ENCODE measurements at places on chromosomes 11 and 22.

- DNase-seq: no peak
These were observed 272.1 kb upstream of the CCDC90B start for GRCh38 chr11:83558281-83558680.

DNA sequence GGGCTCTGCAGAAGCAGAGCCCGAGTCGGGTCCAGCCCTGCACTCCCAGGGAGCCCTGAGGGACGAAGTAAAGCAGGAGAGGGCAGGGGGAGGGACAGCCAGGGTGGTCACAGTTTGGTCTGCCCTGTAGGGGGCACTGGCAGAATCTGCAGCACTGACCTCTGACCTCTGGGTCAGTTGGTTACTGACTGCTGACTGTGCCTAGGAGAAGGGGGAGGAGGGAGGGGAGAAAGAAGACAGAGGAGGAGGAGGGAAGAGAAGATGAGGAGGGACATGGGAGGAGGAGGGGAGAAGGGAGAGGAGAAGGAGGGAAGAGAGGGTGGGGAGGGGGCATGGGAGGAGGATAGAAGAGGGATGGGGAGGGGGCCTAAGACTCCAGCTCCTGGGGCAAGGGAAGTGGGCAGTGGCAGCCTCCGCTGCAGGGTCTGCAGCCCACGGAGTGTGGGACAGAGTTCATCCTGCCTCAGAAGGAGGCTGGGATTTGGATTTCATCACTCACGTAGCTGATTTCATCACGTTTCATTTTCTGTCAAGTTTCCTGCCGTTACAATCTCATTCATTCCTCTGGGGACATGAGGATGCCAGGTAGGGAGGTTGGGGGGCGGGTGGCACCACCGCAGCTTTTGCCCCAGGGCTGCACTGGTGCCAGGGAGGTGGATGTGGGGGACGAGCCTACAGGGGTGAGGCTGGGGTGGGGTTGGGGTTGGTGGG lies 55.2 kb downstream of the FLRT1 start:
- DNase-seq: no peak

GRCh38 chr11:92627615-92628256 lies 341.7 kb upstream of the MTNR1B start:
- no peak for DNase-seq

DNA sequence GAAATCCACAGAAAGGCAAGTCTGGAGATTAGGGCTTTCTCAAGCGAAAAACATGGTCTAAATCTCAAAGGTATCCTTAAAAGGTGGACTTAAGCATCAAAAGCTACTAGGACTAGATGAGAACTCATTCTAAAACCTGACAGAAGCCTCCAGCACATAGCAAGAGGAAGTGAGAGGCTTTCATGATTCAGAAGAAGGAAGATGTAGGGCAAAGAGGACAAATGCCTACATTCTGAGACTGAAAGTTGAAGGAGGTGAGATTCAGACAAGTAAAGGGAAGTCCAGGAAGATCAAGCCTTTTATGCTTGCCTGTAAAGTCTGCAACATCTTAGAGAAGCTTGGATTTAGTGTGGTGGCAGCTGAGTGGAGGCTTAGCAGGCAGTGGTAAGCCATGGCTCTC lies 98.9 kb downstream of the PGR start:
- no peak for DNase-seq

DNA sequence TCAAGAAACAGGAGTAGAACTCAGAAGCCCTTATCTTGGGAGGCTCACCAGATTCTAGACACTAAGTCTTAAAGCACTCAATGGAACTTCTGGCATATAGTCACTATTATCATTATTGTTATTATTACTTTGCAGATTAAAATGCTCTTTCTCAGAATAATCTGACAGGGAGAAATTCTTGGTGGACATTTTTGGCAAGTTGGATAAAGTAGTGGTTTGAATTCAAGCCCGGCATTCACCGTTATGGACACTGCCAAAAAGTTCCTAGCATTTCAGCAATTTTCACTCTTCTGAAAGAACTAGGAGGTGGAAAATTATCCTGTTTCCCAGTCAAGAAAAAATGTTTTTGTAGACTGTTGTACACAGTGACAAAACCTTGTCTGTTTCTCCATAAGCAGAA lies 179.6 kb upstream of the ISX start:
- no peak for DNase-seq

DNA sequence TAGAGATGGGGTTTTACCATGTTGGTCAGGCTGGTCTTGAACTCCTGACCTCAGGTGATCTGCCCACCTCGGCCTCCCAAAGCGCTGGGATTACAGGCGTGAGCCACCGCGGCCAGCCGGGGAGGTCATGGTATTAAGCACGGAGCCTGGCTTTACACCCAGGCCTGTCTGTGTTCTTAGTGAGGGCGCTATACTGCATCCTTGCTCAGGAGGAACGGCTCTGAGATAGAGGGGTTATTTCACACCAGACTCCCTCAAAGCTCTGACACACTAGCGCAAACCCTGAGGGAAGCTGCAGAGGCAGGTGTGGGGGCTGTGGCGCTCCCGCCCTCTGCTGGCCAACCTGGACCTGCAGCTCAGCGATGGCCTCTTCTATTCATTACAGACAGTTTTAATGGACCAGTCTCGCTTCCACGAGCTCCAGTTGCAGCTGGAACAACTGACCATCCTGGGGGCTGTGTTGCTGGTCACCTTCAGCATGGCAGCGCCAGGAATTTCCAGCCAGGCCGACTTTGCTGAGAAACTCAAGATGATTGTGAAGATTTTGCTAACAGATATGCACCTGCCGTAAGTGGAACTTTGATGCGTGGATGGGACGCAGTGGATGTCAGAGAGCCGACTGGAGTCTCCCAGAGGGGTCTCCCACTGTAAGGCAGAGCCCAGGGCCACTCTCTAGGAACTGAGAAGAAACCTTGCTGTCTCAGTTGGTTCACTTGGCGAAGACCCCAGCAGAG lies 26.2 kb downstream of the TCP11L1 start:
- peak; percentile 63 for DNase-seq

GRCh38 chr11:57598831-57599155 lies 1.3 kb downstream of the SERPING1 start:
- DNase-seq: no peak

DNA sequence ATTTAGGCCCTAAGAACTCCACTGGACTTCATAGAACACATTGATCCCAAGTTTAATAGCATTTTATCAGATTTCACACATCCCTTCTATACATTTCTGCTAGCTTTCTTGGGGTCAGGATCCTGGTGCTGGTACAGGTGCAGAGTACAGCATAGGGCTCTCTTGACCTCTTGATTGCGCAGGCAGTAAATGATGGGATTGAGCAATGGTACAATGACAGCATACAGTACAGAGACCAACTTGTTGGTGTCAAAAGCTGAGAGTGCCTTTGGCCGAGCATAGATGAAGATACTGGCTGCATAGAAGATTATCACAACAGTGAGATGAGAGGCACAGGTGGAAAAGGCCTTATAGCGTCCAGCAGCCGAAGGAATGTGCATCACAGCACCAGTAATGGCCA lies 4.8 kb downstream of the OR6A2 start:
- DNase-seq: no peak

Data from T-helper 1 cell (primary cell).